Lung (tissue), 17 donors: ENCODE measurements at places on chromosomes 7 and 10. TPM values are rescaled to one million over a fixed set of nuclear protein-coding genes. Genes with fewer than 3 reads are reported as not detected.

DNA sequence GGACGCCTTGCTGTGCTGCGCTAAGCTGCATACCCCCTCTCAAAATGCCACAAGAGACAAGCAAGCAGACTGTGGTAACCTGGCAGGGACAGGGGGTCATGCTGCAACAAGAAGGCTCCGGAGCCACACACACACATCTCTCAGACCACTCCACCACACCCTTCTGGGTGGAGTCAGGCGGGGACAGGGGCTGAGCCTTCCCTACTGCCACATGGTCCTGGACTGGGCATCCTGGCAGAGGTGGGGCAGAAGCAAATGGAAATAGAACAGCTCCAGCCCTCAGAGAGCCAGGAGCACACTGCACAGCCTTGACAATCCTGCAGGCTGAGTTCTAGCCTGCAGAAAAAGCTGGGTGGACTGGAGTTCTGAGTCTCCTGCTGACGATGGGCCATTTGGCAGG, 28.4 kb upstream of the NPFFR1 start:
- DNase-seq, result no peak

- no peak for DNase-seq
Observed at GRCh38 chr10:120433141-120433540, 23.9 kb upstream of the PLPP4 start.

- DNase-seq, result no peak
Observed at GRCh38 chr10:61785473-61786105, 115.9 kb upstream of the ARID5B start.

DNA sequence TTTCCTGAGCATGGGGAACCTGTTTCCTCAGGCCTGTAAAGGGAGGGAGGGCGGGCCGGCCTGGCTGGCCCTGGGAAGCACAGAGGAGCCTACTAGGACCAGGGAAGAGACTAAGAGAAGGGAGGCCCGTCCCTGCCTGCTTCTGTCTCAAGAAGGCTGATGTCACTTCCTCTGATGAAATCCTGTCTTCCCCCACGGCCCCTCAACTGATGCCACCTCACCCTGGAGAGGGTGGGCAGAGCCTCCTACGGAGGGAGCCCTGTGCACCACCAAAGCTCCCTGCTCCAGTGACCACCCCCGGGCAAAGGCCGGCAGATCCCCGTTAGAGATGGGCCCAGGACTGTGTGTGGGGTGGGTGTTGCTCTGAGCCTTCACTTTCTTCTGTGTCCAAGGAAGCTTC, 1.0 kb upstream of the PILRA start:
- DNase-seq, result no peak

DNA sequence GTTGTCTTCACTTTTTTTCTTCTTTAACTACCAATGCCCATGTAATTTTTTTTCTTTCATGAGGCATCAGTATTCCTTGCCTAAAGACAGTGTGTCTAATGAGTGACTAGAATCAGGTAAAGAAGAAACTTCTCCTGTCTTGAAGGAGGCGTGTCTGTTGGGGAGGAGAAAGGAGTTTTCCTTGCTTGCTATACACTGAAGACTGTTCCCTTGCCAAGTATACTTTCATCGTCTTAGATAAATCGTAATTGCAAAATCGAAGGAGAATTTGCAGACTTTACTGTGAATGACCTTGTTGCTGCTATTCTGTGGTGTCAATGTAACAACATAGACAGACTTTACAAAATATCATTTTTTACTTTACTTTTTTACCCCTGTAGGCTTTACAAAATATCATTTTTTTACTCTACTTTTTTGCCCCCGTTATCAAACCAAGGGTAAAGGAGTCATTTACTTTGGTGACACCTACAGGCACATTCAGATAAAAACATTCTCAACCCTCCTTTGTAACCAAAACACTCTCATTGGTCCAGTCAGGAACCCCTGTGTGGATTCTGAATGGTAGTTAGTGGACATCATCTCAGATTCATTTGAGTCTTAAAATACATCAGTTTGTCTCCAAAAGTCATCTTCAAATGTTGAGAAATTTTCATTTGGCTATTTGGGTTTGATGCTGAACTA, 232.4 kb downstream of the AHR start:
- no peak for DNase-seq

DNA sequence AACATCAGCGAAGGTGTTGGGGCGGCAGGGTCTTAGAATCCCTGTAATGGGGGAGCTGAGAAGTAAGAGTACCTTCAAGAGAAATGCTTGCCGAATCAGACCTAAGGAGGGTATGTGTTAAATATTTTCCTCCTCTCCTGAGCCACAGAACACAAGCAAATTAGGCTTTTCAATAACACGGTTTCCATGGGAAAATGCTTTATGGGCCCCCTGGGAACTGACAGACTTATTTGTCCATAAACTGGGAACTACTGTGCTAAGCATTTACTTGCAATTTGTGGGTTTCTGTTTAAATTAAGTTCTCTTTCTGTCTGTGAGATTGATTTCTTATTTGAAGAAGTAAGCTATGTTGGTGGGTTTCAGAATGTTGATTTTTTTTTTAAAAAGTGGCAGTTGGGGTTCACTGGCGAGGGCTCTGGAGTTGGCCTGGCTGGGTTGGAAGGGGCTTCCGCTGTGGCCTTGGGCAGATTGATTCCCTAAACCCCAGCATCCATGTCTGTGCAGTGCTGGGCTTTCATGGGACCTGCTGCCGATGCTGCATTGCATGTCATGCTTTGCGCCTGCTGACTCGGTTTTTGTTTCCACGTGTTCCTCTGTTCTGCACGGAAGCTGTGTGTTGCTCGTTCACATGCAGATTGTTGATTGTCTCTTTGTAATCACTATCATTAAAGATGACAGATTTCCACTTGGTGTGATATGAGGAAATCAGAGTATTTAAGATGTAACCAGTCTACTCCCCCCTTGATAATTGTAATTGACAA, 7.2 kb downstream of the RBM17 start:
- no peak for DNase-seq

The ZNF804B gene
- total RNA-seq, result not detected

The LRRC18 gene
- 4.5 TPM for total RNA-seq

The UTF1 gene
- not detected for total RNA-seq

The PIK3CG gene
- 10.1 TPM for total RNA-seq

The PRKG1 gene
- total RNA-seq, result 24.9 TPM

The DYNC1I1 gene
- total RNA-seq, result 7.6 TPM
